ENCODE measurements at places on chromosomes 1 and 21.

DNA sequence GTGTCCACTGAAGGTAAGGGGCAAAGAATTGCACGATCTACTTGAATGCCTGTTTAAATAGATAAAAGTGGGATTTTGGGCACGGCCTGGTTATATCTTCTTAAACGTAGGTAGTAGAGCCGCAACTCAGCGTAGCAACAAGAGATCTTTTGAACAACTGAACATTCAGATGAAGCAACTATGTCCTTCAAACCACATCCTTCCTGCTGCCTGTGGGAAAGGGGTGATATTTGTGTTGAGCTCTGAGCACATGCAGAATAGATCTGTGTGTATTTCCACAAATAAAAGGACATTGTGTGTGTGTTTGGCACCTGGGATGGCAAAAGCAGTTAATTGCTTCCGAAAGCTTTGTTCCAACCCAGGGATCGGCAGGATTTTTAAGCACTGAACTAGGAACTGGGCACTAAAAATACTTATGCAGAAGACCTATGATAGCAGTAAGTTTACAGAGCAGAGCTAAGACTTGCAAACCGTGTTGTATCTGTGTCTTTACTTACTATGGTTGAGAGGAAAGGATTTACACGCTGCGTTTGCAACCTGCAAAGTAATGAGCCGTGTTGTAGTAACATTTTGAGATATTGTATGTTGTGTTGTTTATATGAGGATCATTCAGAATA, 333.4 kb downstream of the CHRM3 start:
- DNase-seq: peak; percentile 23

DNA sequence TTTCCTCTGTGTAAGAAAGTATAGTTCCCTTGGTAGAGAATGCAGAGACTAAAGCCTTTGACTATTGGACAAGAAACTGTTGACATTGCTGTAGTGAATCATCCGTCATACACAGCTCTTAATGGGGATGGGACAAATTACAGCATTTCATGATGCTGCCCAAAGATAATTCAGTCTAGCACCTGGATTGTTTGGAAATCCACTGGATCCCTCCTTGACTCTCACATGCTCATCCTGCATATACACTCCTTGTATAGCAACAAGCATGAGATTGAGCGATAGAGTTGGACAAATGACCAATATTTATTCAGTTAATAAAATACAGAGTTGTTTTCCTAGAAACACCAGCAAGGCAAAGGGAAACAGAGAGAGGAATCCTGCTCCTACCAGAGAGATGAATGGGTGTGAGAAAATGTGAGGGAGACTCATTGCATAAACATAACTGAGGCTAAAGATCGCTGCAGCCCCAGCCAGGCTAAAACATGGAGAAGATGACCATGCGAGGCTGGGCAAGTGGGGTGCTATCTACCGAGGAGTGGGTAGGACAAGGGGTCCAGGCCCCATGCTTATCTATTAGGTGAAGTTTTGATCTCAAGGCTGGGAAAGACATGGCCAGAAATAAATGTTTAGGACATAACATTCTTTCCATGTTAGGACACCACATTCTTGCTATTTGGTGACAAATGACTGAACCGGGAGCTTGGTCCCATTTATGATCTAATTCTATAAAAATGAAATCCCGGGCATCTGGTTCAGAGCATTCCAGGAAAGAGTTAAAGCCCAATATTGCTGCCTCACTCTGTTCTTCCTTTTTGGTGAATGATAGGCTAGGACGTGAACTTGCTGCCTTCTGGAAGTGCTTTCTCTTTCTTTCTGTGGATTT, 153.2 kb downstream of the TGFB2 start:
- DNase-seq: no peak

DNA sequence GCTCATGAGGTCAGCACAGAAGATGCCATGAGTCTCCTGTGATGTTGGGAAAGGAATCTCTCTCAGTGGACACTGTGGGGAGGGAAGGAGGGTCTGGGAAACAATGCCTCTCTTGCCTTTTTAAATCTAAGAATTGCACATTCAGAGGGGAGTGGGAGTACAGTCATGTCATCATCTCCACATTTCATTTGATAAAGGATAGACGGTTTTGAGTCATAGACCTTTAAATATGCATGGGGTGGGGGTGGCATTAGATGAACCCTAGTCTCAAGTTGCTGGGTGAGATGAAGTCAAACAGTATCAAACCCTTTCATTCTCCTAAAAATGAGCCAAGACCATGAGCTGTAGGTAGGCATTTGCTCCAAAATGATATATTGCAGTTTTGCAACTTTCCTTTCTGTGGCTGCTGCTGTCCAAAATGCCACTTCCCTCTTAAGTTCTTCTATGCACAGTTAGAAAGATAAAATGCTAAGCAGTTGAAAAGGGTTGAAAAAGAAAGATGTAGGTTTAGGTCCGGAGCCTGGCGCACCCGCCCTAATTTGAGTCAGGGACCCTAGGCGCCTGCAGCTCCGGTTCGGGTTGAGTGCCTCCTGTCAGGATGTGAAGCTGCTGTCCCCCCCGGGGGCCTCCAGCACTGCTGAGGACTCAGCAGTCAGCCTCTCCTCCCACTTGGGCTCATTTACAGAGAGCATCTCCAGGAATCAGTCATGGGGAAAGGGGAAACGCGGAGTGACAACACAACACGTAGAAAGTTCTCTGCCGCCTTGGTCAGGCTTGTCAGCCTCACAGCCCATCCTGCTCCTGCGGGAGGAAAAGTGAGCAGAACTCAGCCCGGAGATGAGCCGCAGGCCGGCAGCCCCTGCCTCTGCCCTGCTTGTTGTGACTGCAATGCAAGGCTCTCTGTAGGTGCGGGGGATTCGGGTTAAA, 479.3 kb upstream of the RUNX1 start:
- peak; percentile 47 for DNase-seq

DNA sequence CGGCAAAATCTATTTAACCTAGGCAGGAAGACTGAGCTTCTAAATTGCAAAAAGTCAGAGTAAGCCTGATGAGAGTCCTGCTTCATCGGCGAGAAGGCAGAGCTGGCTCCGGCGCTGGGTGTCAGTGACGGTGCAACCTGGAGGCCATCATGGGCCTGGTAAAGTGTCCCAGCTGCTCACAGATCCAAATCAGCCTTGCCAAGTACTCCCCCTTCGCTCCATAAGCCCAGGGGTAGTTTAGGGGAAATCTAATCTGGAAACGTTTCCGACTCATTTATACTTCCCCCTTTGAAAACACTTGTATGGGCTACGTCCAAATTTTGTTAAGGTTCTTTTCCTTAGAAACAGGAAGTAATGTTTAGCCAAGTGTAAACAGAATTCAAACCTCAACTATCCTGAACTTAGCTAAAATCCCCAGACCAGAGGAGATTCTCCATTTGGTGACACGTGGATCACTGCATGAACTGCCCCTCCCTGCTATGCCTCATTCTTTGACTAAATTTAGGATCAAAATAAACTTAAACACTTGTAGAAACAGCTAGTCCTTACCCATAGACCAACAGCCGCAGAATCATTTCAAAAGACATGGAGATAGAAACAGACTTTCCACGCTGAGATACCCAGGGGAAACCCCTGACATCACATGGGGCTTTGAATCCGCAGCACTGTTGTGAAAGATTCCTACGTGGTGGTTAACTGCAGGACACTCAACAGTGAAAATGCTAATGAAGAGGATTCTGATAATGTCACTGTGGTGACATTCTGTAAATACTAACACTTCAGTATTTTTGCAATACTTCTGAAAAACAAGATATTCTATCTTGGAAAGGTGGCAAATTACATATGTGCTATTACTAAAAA, 172.7 kb downstream of the TGFBR3 start:
- peak; percentile 25 for DNase-seq

GRCh38 chr1:153961421-153961820, 1.9 kb downstream of the SLC39A1 start:
- DNase-seq: no peak

DNA sequence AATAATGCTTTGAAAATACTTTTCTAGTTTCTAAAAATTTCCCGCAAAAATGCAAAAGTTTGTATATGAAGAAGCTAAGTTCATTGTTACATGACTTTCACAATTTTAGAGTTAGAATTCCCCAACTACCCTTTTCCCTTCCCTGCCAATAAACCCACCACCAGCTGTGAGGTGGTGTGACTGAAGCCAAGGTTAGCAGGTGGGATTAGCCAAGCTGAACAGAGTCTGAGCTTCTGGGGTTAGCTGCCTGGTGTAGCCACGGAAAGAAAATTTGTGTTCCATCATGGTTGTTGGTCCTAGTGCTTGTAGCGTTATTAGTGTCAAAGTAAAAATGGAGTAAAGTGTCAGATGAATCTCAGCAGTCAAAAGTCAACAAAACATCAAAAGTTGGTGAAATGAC, 110.9 kb downstream of the ASTN1 start:
- DNase-seq: no peak

DNA sequence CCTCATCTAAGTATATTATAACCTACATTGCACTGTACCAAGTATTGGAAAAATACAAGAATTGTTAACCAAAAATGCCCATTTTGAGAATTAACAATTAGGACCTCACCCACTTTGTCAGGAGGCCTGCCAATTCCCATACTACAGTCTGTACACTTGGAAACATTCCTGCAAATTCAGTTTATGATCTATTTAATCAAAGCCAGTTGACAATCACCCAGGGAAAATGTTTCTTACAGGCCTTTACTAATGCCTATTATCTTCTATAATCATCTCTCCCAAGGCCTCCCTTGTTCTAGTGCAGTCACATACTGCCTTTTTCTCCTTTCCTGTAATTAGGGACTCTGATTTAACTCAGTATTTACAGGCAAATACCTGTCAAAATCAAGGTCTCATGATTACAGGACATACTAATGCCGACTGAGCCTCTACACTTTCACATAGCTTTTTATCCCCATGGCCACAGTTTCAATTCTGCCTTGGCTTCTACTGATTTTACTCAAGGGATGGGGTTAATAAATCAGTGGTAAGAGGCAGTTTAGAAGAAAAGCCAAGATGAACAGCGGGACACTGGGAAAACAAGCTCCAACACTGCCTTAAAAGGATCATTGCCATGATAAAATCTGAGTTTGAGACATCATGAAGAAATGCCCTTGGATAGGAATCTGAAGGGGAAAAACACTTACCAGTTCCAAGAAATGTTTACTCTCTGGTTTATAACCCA, 338.7 kb downstream of the VAV3 start:
- DNase-seq: no peak

- no peak for DNase-seq
These were observed 6.4 kb downstream of the ZNF687 start for GRCh38 chr1:151288502-151288901.

- no peak for DNase-seq
These were observed 28.6 kb upstream of the IFNAR1 start for GRCh38 chr21:33296156-33296555.

DNA sequence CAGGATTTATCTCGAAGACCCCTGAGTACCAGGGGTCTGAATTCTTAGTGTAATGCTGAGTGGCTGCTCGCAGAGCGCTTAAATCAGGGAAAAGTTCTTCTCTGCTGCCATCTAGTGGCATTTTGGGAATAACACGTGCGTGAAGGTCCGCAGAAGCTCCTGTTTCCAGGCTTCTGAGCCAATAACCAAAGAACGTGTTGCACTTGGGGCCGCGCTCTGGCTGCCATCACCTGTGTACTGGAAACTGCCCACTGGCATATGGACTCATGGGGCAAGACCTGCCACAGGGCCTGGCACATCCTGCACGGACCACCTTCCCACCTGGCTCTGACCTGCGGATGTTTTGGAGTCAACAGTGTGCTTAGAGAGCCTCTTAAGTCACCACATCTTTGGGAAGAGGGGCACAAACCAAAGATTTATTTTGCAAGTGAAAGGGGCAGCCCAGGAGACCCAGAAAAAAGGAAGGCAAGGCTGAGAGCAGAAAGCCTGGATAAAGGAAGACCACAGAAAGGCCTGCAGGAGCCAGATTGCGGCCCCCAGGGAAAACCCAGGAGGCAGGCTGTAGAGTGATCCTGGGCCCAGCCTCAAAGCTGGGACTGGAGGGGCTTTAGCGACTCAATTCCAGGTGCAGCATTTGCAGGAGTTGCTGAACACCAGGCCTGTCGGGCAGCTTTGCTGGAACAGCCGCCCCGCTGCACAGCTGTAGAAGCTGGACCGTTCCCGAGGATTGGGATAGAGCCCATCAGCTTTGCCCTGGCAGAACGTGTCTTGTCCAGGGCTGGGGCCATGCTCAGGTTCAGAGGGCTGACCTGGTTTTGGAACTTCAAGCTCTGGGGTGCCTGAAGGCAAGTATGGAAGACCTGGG, 13.0 kb downstream of the CHIT1 start:
- DNase-seq: peak; percentile 35

DNA sequence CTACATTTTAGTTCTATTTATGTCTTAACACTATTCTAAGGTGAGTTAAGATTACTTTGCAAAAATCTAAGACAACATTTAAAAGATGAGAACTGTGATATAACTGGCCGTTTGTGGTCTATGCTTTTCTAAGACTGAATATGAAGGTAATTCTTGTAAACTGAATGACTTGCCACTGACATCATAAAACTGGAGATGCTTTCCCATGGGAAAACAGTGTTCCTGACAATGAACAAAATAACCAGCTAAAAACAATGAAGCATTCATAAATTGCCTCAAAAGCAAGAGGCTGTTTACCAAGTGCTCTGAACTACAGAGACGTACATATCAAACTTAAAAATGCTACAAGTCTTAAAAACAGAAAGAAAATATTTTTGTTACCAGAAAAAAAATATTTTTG, 54.7 kb downstream of the APP start:
- no peak for DNase-seq

DNA sequence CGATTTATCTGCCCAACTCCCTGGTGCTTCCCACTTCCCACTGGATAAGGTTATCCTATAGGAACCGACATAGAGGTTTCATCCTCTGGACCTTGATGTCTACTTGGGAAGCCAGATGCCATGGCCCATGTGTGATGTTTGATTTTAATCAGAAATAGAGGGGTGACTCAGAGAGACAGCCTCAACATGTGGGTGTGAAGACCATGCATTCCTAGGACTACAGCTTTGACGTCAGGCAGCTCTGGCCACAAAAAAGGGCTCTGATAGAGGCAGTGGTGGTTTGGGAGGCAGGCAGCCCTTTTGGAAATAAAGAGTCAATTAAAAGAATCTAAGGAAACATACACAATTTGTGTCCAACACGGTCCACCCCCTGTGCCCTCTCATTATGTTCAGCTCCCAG, 5.2 kb upstream of the SH2D2A start:
- DNase-seq: peak; percentile 46

GRCh38 chr1:90308421-90308820, 313.5 kb downstream of the ZNF326 start:
- DNase-seq: no peak

DNA sequence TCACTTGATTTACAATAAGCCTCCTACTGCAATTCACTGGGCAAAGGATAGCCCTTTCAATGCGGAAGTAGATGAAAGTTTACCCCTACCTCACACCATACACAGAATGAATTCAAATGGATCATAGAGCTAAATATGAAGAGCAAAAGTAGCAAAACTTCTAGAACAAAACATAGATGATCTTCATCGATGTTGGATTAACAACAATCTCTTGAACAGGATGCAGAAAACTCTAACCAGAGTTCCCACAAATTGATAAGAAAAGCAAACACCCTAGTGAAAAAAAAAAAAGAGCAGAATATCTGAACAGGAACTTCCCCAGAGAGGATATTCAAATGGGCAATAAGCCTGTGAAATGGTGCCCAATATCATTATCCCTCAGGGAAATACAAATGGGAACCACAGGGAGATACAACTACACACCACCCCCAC, 1.9 kb upstream of the UBASH3A start:
- DNase-seq: no peak

- no peak for DNase-seq
These were observed 29.8 kb upstream of the LRRC38 start for GRCh38 chr1:13543451-13544220.
